ENCODE measurements at places on chromosomes 7 and 10.
A peak's percentile ranks its signal among the peaks of the same experiment; 100 is the strongest.

DNA sequence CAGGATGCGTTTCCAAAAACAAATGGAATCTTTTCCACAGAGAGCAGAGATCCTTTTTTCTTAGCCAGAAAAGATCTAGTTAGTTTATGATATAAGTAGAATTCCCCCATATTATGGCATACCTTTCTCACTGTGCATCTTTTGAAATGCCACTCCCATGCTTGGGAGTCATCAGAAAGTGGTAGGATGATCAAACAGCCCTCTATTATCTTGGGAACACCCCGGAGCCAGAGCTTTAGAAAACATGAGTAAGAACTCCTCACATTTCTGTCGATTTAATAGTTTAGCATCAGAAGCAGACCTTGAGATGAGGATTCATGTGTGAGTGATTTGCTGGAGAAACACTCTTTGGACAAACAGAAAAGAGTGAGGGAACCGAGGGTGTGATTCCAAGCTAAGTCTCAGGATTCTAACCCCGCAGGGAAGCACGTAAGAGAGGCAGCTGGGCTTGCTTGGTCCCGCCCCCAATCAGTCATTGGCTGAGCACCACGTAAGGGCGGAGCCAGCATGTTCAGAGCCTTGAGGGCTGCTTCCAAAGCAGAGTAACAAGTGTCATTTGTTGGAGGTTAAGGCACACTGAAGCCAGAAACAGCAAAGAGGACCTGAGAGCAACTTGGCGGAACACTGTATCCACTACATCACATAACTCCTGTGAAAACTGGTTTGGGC, 43.7 kb upstream of the NXPH1 start:
- no peak for ATAC-seq

DNA sequence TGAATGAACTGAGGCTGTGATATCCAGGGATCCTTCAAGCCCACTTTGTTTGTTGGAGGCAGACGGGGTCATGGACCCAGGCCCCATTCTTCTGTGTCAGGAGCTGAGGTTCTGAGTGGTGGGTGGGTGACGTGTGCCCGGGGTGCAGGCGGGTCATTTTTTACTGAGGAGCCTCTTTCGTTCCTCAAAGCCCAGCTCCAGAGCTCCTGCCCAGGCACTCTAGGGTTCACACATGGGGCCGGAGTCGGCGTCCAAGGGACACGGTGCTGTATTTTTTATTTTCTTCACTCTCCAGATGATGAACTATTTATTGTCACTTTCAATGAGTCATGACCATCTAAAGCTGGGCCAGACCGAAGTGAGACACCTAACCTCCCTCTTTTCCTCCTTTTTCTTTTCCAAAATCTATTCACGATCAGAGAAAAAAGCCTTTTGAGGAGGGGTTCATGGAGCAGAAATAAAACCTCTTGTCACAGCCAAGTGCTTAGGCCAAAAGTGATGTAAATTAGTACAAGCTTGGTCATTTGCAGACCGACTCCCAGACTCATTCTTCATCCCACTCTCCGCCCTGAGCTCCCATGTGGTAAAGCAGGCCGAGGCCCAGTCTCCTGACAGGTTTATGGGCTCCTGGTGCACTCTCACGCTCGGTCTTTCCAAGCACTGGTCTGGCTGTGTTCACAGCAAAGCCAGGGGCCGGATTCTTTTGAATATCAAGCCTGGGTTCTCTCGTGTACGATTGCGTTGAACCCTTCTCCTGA, 41.4 kb upstream of the PITRM1 start:
- ATAC-seq = no peak

DNA sequence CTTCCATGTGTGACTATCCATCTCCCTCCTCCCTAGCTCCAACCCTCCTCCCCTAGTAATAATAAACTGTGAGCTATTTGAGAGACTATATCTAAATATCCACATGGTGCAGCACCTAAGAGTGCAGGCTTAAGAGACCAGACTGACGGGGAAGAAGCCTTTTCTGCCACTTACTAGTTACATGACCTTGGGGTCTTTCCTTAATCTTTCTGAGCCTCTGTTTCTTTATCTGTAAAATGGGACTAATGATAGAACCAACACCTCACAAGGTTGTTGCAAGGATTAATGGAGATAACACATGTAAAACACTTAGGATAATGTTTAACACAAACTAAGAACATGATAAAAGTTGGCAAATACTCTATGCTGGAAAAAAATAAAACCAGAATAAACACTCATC, 37.1 kb upstream of the FBXW4 start:
- ATAC-seq = no peak

DNA sequence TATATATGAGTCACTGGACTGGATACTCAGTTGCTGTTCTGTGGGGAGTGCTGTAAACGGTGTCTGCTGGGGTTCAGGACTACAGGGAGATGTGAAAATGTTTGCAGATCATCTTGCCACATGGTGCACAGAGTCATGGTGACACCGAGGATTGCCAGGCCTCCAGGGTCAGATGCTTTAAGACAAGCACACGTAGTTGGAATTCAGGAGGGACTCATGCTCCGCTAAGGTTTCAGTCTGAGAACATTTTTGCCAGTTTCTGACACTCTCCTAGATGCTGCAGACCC, 211.3 kb downstream of the CXCL12 start:
- ATAC-seq = no peak

DNA sequence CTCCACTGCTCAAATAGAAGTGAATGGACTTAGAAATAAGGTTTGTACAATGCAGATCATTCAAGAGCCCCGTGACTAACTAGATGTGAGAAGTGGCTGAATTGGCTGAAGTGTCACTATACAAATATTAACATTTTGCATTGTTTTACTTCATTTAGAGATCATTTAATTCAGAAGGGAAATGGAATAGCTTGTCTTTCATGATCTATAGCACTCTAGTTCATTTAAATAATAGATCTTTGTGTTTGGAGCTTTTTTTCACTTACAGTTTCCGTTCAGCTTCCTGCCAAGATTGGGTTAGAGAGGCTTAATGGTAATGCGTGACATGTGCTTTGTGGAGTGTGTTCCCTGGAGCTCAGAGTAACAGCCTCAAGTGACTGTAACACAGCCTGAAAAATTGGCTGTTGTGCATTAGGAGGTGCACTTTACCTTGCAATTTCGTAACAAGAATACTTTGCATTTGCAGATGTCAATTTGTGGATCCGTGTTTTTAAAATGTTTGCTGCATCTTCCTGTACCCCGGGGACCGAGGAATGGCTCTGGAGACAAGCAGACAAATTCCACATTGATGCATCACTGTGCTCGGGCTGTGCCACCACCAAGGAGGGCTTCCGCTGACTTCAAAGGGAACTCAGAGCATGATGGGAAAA, 170.3 kb downstream of the NRP1 start:
- no peak for ATAC-seq

GRCh38 chr7:31814187-31814586, 127.2 kb downstream of the PPP1R17 start:
- ATAC-seq = no peak

- ATAC-seq = no peak
These were observed 9.4 kb downstream of the ELFN1 start for GRCh38 chr7:1679326-1679965.

GRCh38 chr10:103855424-103855823, at the start of gene SH3PXD2A:
SH3PXD2A (minus strand) TSS chr10:103855576; CDS start chr10:103855266, 310 bp downstream.
- peak; percentile 50 for ATAC-seq

DNA sequence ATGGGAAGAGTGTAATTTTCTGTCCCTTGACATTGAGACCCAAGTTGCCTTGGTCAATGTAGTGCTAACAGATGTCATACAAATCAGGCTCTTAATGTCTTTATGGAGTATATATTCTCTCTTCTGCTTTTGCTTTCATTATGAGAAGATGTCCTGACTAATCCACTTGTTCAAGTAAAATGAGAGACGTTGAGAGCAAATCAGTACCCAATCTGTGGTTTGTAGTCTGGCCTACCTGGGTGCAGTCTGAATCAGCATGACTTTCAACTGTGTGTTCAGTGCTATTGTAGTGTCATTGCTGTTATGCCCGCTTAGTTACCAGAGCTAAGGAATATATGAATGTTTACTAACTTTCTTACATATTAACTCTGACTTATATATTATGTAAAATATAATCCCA, 612.4 kb downstream of the ANKRD7 start:
- peak; percentile 45 for ATAC-seq

DNA sequence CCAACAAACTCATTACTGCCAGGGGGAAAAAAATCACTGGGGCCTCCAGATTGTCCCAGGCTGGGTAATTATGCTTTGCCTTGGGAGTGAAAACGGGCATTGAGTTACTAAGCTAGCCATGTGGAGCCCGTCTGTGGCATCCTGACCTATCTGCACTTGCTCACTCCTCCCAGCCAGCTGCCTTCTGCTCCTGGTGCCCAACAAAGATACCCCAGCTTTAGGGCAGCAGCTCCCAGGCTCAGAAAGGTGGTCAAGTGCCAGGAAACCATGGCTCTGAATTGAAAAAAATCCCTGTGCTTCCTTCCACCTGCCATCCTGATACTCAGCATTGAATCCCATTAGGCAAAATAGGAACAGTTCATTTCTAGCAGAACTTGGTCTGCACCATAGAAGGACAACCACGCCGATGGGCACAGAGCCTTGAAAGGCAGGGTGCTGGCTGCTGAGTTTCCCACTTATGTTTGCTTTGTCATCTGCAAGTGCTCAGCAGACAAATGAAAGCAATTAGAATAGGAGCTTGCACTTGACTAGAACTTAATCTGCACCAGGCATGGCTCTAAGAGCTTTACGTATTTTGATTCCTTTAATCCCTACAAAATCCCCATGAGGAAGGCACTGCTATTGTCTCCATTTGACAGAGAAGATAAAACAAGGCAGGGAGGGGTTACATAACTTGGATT, 42.8 kb downstream of the HSPA12A start:
- ATAC-seq = no peak

DNA sequence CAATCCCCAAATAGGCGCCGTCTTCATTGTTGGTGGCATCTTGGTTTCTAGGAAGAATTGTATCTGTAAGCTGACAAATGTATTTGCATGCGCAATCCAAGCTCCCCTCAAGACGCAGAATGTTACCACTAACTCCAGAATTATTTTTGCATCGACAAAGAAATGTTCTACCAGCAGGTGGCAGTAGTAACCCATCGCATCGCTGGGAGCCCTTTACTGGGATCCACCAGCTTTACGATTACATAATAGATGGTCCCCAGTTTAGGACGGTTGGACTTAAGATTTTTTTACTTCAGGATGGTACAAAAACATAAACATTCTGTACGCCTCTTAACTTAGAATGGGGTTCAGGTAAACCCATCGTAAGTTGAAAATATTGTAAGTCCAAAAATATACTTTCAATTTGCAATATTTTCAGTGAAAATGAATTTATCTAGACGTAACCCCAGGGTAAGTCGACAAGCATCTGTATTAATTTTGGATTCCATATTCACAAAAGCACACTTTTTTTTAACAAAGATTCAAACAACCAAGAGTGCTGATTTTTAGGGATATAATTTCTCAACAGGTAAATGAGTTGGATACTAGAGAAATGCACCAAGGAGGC, 114.0 kb upstream of the COBL start:
- no peak for ATAC-seq

All from activated T-helper 17 cell treated with anti-CD3 and anti-CD28 coated beads, Interleukin-2, amount 50 U/mL, for 72 hours (primary cell).